Natural killer cell (primary cell): ENCODE measurements at places on chromosomes 13 and 19. TPM values are rescaled to one million over a fixed set of nuclear protein-coding genes. Genes with fewer than 3 reads are reported as not detected.

DNA sequence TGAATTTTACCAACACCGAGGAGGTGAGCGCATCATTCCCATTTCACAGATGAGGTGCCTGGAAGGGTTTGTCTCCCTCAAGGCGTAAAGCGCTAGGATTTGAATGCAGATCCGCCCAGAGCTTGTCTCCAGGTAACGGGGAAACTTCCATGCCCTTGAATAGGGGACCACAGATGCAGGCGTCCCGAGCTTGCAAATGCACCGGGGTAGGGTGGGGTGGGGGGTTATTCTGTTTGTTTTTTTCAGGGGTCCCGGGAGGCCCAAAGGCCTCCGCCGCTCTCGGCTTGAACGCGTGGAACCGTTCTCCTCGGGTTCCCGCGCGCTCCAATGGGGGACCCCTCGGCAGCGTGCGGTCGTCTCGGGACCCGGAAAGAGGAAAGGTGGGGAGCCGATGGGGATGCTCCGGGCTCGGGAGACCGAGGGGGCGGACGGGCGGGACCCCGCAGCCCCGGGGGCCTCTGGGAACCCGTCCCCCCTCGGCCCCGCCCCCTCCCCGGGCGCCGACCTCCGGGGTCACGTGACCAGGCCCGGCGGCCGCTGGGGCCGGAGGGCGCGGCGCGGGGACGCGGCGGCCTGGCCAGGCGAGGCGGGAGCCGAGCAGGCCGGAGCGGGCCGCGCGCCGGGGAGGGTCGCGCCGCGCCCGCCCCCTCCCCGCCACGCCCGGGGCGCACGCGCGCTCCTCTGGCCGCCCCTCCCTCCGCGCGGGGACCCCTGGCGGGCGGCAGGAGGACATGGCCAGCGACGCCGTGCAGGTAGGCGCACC lies at the start of gene PKN1:
TSS of gene PKN1 (plus strand) at position 516 of the 763 bp plus-strand sequence. CDS start at position 732, 216 bp downstream.
- peak; percentile 68 for DNase-seq

UGGT2 gene
- 1.4 TPM for total RNA-seq

WASF3 gene
- total RNA-seq, result 0.61 TPM

DNA sequence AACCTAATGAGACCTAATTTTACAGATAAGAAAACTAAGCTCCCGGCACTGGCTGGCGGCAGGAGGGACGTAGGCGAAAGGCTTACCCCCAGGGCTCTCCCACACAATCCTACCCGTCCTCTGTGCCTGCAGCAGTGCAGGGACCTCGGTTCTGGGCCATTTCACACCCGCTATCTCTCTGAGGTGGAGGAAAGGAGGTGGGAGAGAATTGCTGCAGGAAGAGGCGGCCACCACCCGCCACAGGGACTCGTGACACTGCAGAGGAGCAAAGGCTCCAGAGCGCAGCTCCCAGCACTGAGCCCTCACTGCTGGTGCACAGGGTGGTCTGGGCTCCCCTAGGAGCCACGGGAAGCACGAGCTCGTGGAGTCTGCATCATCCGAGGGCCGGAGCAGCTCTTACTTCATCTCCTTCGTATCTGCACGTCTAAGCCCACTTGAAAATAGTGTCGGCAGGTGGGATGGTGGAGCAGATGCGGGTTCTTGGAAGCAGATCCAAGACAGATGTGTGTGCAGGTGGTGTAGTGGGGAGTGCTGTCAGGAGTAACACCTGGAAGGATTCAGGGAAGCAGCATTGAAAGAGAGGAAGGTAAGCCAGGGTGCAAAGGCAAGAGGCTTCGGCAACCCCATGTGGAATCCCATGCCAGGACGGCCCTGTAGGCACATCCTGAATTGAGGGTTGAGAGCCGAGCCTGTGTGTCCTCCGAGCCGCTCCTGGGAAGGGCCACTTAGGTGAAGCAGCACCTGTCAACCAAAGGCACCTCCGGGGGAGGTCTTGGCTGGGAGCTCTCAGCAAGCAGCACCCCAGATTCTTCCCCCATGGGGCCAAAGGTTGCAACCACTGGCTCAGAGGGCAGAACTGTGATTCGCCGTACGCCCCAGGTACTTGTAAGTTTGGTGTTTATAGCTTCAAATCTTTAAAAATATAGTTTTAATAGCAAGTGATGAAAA lies 115.8 kb upstream of the SPACA7 start:
- DNase-seq, result no peak

GRCh38 chr19:6765738-6766356 lies 1.4 kb downstream of the SH2D3A start:
- DNase-seq, result peak; percentile 53

GRCh38 chr13:64540468-64540867 lies 2689.7 kb downstream of the PCDH9 start:
- DNase-seq, result no peak

- DNase-seq, result no peak
These were observed 36.3 kb downstream of the ELF1 start for GRCh38 chr13:40982772-40983171.

SH3GL1 gene
- 55.7 TPM for total RNA-seq

DNA sequence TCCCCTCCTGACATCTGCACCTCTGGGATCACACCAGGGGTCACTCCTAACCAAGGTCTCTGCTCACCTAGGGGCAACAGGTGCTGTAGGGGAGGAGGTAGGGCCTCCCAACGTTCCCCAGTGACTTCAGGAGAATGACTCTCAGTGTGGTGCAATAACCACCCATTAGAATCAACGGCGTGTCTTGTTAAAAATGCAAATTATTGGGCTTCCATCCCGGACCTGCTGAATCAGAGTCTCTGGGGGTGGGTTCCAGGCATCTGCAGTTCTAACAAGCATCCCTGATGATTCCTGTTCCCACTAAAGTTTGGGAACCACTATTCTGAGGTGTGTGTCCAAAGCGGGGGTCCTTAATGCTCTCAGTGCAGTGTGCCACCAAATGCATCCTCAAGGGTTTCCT lies 84.6 kb downstream of the CRYL1 start:
- no peak for DNase-seq

GRCh38 chr13:102597029-102597961 lies 509 bp downstream of the TPP2 start:
- peak; percentile 38 for DNase-seq

DNA sequence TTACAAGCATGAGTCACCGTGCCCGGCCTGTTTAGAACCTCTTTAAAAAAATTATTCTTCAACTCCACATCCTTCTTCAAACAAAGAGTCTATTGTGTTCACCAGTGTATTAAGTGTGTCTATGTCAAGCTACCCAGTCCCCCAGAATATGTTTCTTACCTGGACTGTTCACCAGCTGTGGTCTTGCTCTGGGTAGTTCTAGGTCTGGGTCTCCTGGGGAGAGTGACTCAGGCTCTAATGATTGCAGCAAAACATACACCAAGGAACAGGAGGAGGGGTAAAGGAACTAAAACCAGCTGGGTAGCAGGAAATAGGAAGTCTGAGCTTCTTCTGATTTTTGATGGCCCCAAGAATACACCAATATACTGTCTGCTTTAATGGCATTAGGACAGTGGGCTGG lies at the start of gene FPR1:
TSS of gene FPR1 (minus strand) at position 224 of the 400 bp plus-strand sequence. CDS start 4,884 bp downstream, outside the sequence.
- no peak for DNase-seq

DNA sequence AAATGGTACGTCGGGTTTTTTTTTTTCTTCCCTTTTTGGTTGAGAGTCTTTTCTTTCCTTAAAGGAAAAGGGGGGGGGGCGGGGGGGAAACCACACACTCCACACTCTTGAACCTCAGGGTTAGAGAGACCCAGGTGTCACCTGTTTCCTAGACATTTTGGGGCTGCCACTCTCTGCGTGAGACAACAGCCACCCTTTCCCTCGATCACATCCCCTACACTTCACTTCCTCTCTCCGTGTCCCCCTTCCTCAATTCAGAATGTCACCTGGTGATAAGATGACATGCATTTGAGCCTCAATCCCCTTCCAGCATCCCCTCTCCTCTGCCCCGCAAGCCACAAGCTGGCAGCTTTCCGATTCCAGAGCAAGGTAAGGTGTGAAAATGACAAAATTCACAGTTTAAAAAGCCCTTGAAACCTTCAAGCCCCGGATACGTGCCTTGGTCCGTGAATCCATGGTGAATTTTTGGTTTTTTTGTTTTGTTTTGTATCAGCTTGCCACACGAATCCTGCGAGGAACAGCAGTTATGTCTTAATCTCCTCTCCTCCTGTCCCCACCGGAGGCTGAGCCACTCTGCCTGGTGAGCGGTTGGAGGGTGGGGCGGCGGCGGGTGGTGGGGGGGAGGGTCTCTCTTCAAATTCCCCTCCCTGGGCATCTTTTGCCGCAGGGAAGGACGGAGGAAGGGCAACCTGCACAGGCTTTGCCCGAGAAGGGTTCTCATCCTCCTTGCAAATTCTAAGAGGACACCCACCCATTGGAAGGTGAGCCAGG lies 4.2 kb downstream of the PTPRS start:
- no peak for DNase-seq

NTF4 gene
- total RNA-seq, result not detected
